ENCODE measurements at places on chromosomes 11 and 22.

DNA sequence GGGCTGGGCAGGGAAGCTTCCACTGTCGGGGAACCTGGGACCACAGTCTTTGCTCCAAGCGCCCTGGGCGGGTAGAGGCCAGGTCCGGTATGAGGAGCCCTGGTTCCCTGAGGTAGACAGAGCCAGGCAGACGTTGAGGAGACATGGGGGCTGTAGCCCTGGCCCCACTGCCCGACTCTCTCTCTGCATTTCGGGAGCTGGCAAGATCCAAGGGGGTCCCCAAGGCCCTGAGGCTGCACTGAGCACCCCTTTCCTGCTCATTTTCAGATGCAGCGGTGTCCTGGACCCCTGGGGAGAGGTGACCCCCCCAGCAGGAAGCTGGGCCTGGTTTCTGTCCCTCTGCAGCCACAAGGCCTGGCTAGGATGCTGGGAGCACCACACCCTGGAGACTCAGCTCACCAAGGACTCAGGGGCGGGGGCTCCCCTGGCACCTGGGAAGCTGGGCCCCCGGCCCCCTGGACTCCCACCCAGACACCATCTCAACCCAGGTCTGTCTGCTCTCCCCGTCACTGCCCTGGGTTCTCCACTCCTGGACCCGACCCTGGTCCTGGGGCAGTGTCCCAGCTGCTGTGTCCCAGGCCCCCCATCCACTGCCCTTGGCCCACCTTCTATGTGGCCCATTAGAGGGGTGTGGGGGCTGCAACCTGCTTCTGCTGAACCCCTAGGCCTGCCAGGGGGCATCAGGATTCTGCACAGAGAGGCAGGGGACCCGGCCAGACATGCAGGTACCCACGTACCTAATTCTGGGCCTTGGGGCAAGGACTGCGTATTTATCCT lies 15.0 kb upstream of the MUC6 start:
- DNase-seq, result no peak

DNA sequence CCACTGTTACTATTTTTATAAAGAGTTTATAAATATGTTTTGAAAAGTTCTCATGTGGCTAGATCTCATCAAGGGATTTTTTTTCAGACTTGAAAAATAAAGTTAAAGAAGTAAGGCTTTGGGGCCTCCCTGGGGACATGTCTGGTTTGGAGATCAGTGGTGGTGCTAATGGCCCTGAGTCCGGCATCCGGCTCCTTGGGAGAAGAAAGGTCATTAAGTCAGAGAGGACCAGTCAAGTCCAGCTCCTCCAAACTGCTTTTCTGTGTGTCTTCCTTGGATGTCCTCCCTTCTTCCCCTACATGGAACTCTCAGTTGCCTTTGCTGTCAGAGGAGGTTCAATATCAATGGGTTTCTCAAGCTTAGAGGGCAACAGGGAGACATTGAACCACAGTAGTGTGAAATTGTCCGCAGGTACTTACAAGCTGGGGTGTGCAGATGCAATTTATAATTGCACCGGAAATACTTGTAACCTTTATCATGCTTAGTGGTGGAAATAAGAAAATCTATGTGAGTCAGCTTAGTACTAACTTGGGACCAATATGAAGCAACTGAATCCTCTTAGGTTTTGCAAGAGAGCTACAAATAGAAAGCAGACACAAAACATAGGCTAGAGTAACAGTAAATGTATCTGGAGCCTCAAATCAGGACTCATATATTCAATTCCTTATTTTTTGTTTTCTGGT lies 144.3 kb downstream of the TEAD1 start:
- DNase-seq, result no peak

- peak; percentile 99 for DNase-seq
Observed at GRCh38 chr11:91947215-91947820, 277.3 kb upstream of the FAT3 start.

- DNase-seq, result no peak
Observed at GRCh38 chr11:15119352-15119751, 4.6 kb downstream of the INSC start.
